GM23338 (cell line): ENCODE measurements at places on chromosomes 1 and 21.

- DNase-seq, result no peak
Observed at GRCh38 chr1:67723620-67724019, 38.6 kb downstream of the GADD45A start.

GRCh38 chr1:26049531-26050247, 3.8 kb upstream of the SLC30A2 start:
- DNase-seq, result no peak

DNA sequence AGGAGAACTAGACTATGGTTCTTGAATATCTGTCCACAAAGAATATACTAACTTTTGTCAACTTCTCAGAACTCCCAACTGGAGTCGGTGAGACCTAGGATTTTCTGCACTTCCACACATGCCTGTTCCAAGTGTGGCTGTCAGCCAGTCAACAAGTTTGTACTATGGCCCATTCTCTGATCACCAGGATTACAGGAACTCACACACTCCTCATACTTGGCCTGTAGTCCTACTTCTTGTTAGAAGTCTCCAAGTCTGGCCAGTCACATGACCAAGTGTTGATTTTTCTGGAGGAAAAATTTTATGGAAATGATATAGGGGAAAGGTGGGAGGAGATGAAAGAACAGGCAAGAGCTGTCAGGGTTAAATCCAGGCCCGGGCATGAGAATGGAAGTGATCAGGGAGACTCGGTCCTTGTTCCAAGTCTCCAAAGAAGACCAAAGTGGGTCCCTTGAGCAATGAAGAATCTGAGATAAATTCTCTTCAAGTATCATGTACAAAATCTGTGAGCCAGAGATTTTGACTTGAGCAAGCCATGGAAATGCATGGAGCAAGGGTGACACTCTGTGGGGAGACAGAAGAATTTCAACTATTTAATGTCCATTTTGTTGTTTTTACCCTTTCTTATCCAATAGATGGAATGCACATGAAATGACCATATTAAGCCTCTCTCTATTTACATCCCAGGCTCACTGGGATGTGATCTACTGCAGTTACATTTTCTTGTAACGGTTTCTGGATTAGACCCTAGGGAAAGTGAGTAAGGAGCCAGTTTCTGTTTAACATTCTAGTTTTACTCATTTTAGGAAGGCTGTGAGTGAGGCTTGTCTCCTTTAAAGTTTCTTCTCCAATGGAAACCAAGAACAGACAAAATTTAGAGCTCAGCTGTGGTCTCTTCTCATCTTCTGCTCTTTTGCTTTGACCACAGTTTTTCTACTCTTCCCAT, 320.9 kb downstream of the ASTN1 start:
- peak; percentile 59 for DNase-seq

GRCh38 chr1:202711949-202712635, 1.8 kb upstream of the SYT2 start:
- DNase-seq, result peak; percentile 67

DNA sequence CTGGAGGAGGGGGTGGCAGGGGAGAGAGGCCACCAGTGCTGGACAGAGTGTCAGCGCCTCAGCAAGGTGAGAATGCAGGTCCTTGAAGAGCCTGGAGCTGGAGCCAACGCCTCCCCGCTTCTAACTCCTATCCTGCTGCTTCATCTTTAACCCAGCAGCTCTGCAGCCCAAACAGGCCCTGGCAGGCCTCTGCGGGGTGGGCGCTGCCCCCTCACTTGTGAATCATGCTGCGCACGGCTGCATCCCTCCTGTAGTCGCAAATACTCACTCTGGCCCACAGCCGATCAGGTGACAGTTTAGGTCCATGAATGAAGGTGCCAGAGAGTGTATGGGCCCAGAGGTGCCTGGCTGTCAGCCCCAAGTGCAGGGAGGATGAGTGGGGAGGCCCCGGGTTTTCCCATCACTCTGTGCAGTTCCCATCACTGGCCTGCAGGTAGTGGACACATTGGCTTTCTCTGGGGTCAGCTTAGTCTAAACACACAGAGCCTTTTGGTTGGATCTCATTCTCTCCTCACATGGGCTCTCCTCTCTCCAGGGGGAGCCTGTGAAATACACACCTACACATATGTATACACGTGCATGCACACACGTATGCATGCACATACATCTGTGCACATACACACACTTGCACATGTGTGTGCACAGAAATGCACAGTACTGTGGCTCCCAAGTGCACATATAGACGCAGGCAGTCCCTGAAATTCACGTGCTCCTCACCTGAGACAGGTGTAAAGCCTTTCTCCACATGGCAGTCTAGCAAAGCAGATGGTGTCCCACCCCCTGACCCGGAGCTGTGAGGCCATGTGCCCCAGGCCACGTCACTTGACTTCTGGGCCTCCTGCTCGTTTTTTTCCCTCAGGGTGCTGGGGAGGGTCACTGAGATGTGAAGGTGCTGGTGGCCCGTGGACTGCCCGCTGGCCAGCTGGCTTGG, 52.0 kb downstream of the TRIM11 start:
- no peak for DNase-seq

DNA sequence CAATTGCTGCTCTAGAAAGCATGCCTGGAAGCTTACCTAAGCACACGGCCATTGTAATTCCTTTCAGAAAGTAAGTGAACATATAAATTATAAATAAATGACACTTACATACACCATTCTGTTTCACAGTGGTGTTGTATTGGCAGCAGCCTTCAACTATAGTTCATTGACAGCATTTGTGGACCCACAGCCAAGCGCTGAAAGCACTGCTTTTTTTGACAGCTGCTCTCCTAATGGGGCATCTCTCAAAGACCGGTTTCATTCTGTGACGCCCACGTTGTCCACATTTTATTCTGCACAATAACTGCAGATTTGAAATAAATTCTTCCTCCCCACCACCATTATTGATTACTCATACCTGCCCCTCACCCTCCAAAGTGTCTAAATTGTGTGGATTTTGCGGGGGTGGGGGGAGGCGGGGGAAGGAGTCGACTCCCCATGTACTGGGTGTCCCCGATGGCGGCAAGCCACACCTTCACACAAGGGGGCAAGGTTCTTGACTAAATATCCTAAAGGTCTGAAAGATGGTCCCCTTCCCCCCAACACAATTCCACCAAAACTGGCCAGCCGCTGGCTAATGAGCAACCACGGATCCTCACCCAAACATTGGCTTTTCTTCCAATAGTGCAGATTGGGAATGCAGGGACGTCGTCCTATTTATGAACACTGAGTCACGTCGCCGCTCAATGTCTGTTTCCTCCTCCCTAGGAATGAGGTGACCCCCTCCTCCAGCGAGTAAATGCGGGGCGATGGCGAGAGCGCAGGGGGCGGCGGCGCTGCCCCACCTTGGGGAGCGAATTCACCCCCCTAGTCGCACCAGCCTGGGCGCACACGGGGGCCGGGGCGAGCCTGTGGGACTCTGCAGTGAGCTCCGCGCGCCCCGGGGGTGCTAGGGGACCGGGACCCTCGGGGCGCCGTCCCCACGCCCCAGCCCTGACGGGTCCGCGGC, 960 bp downstream of the RCAN1 start:
- no peak for DNase-seq

DNA sequence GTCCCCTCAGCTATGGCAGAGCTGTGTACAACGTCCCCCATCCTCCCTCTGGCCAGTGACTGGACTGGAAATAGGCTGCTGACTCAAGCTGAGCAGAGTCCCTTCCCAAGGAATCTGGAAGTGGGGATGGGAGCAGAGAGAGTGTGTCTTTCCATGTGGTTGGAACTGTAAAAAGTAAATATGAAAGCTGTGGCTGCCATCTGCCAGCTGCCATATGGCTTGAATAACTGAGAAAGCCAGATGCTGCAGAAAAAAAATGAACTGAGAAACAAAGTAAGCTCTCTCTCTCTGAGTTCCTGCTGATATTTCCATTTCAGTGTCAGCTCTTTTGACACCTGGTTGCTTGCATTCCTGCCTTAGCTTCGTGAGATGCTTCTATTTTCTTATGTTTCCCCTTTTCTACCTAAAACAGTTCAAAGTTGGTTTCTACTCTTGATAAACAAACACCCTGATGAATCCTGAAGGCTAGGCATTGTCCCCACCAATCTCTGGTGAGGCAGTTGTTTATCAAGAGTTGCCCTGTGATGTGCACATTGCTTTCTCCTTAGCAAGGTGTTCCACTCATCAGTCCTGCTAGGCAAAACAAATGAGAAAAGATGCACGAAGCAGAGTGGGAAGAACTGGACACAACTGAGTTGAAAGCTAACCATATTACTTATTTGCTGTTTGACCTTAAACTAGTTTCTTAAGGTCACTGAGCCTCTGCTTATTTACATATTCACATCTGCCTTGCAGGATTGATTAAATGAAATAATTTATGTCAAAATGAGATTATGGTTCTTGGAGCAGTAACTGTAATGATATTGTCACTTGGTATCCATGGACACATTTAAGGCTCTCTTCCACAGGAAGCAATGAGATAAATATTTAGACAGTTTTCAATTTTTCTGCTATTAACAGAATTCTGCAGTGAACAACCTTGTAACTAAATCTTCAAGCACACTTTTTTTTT, 16.6 kb upstream of the DR1 start:
- no peak for DNase-seq

GRCh38 chr1:59926381-59927123, at the start of gene CYP2J2:
Gene CYP2J2, minus strand, starts transcription at chr1:59926773. Its CDS starts 27 bp downstream, at chr1:59926746.
- peak; percentile 72 for DNase-seq

GRCh38 chr21:18170829-18171228, 73.8 kb upstream of the CHODL start:
- DNase-seq, result no peak

GRCh38 chr1:206486995-206487788, 16.9 kb downstream of the IKBKE start:
- DNase-seq, result no peak

- DNase-seq, result no peak
Observed at GRCh38 chr21:31837618-31838390, 35.0 kb upstream of the HUNK start.

DNA sequence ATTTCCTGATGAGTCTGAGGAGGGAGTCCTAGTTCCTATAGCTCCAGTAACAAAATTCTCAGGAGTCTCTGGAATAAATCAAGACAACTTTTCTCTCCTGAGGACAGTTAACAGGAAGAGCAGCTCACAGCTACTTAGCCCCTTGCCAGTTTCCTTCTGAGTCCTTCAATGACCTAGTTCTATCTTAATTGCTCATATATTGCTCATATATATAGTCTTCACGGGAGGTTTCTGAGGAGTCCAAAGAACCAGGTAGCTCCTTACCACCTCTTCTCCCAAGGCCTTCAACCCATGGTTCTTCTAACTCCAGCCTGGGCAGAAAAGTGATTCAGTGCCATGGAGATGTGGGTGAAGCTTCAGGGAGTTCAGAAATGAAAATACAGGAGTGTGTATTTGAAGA, 4.6 kb downstream of the AMIGO1 start:
- DNase-seq, result no peak

DNA sequence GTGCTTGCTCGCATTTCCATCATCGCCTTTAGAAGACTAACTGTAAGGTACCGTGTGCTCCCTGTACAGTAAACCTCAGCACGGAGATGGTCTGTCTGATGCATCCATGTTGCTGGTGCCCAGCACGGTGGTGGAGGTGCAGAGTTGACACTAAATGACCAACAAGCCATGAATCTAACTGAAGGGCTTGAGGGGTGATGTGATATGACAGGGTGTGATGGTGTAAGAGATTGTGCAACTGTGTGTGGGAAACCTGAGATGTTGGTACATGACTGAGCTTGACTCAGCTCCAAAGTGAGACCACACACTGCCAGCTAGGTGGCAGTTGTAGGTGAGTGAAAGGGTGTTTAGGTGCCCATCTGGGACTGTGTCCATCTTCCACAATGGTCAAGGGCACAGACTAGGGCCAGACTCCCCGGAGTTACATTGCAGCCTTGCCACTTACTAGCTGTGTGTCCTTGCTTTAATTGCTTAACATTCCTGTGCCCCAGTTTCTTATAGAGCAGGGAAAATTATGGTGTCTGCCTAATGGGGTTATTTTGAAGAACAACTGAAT, 21.4 kb downstream of the SLC2A1 start:
- DNase-seq, result no peak

DNA sequence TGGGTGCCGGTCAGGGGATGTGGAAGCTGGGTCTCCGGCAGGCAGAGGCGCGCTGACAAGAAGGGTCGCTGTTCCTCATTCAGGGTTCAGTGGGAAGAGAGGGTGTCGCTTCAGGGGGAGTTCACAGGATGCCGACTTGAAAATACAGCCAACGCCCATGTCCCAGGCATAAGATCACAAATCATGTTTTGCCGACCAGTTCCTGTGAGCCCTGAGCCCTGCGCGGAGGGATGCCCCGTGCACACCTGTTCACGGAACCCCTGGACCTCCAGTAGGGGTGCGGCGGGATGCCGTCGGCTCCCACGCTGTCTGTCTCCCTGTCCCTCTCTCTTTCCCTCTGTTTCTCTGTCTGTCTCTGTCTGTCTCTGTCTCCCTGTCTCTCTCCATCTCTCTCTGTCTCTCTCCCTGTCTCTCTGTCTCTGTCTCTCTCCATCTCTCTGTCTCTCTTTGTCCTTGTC, 26.8 kb downstream of the TP73 start:
- no peak for DNase-seq

DNA sequence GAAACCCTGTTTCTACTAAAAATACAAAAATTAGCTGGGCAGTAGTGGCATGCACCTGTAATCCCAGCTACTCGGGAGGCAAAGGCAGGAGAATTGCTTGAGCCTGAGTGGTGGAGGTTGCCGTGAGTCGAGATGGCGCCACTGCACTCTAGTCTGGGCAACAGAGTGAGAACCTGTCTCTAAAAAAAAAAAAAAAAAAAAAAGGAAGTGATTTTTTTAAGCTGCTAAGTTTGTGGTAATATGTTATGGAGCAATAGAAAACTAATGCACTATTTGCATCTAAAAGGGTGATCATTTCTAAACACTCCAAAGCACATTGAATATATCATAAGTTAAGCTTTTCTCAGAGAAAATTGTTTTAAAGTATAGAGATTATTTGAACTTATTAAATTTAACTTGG, 244.8 kb upstream of the SPAG17 start:
- no peak for DNase-seq
